ENCODE measurements at places on chromosomes 16 and 17.

GRCh38 chr17:42284024-42284369 lies 4.3 kb upstream of the STAT5A start:
- DNase-seq = no peak

DNA sequence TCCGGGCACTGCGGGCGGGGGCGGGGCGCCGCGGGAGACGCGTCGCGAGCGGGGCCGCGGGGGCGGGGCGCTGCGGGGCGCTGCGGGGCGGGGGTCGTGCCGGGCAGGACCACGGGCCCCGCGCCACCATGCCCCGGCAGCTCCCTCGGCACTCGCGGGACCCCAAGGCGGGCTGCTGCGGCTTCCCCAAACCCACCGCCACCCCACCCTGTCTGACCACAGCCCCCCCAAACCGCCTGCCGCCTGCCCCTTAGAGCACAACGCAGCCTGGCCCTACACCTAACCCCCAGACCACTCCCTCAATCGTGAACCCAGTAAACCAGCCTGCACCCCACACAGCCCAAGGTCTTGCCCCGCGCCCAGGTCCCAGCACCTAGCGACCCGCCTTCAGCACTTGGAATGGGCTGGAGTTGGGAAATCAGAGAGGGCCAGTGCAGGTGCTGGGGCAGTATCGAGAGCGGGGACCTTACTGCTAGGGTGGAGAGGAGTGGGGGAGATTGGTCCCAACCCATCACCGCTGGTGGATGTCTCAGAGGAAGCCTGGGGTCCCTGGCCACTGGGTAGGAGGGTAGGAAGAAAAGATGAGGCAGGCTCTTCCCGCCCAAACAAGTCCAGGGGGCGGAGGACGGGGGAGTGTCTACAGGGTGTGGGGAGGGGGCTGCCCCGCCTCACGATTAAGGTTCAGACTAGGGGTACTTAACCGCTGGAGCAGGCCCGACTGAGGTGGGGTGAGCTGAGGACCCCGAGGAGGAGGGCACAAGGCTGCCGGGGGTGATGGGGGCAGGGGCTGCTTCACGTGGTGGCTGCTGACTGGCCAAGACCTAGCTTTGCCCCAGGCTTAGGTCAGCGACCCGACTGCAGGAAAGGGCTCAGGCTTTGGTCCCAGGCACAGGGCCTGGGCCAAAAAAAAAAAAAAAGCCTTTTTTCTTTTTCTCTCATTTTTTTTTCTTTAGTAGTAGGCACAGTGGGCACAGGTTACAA lies 539 bp upstream of the VAMP2 start:
- DNase-seq = no peak

- no peak for DNase-seq
Observed at GRCh38 chr16:65111306-65111705, 10.6 kb downstream of the CDH11 start.

DNA sequence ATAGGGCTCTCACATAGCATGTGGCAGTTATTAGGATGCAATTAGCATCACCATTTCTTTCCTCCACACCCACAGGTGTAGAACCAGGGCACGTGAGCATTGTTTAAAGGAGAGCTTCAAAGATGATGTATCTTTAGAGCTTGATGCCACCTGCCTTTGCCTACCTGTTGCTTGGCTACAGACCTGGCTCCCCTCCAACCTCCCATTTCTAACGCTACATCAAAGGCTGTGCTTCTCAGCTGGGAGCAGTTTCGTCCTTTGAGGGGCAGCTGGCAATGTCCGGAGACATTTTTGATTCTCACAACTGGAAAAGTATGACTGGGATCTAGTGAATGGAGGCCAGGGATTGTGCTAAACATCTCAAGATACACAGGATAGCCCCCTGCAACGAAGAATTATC lies 78.5 kb upstream of the CLEC3A start:
- DNase-seq = no peak

- DNase-seq = no peak
Observed at GRCh38 chr17:48995974-48996721, 1.0 kb upstream of the IGF2BP1 start.

- DNase-seq = no peak
Observed at GRCh38 chr16:79419148-79419547, 181.4 kb downstream of the MAF start.

Measured in fibroblast of upper back skin (primary cell).